ENCODE measurements at places on chromosomes 2 and 18.

GRCh38 chr18:58534535-58535301 is 94.2 kb downstream of the ALPK2 start:
- no peak for DNase-seq

GRCh38 chr2:47173986-47174732 is 19.1 kb upstream of the STPG4 start:
- DNase-seq, result peak; percentile 23

DNA sequence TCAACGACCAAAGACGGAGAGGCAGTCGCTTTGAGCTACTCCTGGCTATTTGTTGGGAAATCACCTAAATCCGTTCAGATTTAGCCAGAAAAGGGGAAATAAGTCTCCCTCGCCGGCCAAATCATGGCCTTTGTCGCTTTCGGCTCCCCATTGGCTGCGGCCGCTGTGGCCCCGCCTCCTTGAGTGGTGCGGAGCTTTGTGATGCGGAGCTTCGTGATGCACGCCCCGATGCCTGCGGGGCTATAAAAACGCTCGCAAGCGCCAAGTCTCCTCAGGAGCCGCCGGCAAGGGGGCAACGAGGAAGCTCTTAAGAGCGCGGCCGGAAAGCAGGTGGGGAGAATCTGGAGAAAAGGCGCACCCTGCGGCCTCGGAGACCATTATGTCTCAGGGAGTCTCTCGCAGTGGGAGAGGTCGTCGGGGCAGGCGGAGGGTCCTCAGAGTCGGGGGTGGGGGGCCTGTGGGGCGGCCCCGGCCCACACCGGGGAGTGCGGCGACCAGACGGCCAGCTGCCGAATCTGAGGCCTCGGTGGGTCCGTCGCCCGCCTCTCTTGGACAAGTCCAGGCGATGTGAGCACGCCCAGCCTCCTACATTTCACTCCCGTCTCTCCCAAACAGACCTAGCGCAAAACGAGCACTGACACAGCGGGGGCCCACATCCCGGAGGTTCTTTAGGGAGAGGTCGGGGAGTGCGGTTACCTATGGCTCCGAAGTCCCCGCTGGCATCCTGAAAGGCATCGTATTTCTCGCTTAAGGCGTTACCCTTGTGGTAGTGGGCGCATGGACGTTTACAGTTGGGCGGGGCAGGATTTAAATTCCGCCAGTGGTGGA is at the start of gene CABYR:
TSS of gene CABYR (plus strand) at position 274 of the 828 bp plus-strand sequence. CDS start 4,053 bp downstream, outside the sequence.
- DNase-seq, result no peak

DNA sequence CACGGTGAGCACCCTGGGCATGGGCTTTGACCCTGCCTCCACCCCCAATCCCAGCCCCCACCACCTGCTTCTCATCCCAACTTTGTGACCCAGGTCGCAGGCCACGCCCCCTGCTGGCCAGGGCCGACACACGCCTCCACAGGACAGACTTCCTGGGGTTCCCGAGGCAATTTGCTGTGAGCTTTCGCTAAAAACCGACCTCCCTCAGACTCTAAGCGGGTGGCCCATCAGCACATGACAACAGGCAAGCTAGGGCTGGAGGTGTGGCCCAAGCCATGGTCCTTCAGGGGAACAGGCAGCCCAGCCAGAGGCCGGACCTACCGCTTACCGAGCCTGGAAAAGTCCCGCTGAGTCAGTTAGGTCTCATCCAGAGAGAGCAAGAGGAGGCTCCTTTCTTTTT is 31.9 kb downstream of the C1QL2 start:
- peak; percentile 4 for DNase-seq

GRCh38 chr2:234846599-234847363 is 105.0 kb upstream of the SH3BP4 start:
- no peak for DNase-seq

DNA sequence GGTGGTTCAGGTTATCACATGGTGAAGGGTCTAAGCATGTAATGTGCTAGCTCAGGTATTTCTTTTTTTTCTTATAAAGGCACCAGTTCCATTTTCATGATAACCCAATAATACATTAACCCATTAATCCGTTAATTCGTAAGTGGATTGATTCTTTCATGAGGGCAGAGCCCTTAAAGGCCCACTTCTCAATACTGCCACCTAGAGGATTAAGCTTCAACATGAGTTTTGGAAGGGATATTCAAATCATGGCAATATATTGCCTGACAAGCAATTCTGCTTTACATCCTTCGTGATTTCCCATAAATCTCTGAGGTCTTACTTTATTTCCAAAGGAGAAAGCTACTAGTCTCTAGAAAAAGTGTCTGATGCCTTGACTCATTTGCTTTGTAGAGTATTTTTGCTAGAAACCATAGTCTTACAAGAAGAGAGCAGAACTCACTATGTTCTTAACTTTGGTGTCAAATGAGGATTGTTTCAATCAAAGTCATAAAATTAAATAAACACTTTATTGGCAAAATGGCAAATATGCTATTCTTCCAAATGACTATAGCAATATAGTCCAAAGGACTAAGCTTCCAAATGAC is 271.3 kb downstream of the KCNS3 start:
- peak; percentile 68 for DNase-seq

- DNase-seq, result no peak
These were observed 226.4 kb upstream of the MYT1L start for GRCh38 chr2:2557475-2557874.

DNA sequence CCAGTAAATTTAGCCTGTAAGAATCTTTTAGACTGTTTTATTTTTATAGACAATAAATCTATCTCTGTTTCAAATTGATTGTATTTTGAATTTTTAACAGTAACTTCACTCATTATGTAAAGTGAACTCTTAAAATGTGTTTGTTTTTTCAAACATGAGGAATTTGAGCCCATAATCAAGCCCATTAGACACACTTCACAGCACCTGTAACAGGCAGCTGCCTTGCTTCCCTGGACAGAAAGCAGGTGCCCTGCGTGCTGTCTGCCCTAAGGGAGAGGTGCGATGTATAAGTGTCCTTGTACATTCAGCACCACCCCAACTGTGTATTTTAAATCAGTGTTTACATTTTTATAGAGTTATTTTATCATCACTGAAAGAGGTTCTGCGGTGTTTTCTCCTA is 186.5 kb upstream of the TPO start:
- DNase-seq, result no peak

DNA sequence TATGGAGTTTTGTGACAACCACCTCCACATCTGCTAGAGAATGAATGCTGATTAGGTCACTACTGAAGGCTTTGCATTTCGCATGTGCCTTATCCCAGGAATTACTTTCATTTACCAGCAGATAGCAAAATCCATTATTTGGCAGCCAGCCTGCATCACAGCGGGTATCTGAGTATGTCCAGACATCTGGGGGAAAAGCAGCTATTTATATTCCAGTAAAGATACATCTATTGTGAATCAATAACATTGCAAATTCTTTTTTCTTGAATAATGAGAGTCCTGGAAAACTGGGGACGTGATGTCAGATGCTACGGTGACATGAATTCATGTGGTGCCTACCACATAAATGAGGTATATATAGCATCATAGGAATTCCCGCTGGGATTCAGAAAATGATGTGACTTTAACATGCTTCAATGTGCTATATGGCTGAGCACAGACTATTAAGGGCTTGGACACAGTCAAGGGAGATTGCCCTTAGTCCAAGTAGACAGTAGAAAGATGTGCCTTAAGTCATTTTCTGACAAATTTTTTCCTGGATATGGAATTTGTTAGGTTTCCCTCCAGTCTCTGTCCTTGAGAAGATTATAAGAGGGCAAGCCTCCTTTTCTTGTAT is 84.2 kb upstream of the CD302 start:
- no peak for DNase-seq

- no peak for DNase-seq
These were observed 563 bp upstream of the POLE4 start for GRCh38 chr2:74957886-74958273.

- DNase-seq, result peak; percentile 43
These were observed 4.1 kb upstream of the AQP4 start for GRCh38 chr18:26869640-26870039.

- peak; percentile 52 for DNase-seq
These were observed 40.0 kb downstream of the DNMT3A start for GRCh38 chr2:25301453-25302352.

GRCh38 chr2:235383272-235383843 is 110.5 kb upstream of the AGAP1 start:
- DNase-seq, result no peak

- DNase-seq, result no peak
These were observed 68.9 kb upstream of the EFEMP1 start for GRCh38 chr2:55992455-55992854.

DNA sequence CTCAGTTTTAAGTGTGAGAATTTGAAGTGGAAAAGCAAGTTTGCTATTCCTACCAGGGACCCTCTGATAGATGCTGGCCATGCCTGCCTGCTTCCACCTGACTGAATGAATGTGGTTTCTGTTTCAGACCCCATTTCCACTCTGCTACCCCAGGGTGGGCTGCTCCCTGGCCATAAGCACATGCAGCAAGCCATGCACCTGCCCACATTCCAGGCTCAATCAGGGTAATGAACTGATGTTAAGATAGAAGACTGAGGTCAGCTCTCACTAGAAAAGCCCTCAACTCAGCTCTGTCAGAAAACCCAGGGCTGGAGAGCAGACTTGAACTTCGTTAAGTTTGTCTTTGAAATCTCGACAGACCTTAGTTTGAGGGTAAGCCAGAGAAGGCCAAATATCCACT is 333.9 kb downstream of the CYRIA start:
- DNase-seq, result no peak

- DNase-seq, result no peak
These were observed 1024.7 kb upstream of the TMEFF2 start for GRCh38 chr2:193219413-193219812.

GRCh38 chr2:236968880-236969534 is 116.7 kb upstream of the COPS8 start:
- DNase-seq, result no peak

DNA sequence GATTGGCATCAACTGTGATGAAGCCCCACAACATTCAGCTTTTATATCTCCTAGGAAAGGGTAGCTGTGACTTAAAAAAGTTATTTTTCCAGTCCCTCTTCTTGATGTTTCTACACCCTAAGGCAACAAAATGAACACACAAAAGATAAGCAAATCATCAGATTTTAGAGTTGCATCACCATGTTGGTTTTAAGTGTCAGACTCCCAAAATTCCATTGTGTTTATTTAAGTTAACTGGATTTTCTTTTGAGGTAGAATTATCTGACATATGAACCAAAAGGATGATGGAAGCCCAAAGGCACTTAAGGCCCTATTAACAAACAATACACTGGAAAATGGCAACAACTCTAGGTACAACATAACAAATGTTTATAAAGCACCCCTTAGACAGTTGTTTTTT is 261.7 kb upstream of the SLC39A10 start:
- DNase-seq, result no peak

- no peak for DNase-seq
These were observed 37.2 kb downstream of the CREG2 start for GRCh38 chr2:101349893-101350662.

DNA sequence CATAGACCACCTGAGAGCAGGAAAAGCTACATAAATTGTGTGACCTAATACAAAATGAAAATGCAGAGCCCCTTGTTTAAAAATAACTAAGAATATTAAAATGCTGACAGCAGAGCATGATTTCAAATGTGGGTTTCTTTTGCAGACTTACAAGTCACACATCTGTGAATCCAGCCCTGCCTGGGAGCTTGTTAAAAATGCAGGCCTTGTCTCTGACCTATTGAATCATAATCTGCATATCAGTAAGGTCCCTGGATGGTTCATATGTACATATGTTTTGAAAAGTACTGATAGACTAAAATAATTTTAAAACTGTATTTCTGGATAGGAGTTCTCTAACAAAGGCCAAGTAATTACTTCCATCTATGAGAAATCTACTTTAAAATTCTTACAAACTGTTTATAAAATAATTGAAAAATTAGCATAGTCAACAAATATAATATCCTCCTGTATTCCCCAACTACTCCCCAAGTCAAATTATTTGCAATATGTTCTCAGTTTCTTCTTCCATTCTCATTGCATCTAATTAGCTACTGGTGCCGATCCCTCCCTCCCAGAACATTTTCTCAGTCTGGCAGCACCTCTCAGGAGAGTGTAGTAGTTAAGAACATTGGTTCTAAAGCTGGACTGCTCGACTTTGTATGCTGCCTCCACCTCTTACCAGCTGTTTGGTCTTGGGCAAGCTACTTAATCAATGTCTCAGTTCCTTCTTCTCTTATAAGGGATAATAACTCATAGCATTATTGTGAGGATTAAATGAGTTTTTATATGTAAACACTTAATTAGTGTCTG is 1040.4 kb upstream of the CDH2 start:
- no peak for DNase-seq

- no peak for DNase-seq
These were observed 86.4 kb downstream of the GFPT1 start for GRCh38 chr2:69300650-69301049.

Measured in OCI-M1 (cell line).